Anterior cingulate cortex (tissue), 58 donors: ENCODE measurements at places on chromosomes 2 and 18.

- no peak for DNase-seq
Observed at GRCh38 chr2:46445556-46445955, 33.8 kb upstream of the TMEM247 start.

- no peak for DNase-seq
Observed at GRCh38 chr18:57833441-57834101, 30.5 kb upstream of the ATP8B1 start.

DNA sequence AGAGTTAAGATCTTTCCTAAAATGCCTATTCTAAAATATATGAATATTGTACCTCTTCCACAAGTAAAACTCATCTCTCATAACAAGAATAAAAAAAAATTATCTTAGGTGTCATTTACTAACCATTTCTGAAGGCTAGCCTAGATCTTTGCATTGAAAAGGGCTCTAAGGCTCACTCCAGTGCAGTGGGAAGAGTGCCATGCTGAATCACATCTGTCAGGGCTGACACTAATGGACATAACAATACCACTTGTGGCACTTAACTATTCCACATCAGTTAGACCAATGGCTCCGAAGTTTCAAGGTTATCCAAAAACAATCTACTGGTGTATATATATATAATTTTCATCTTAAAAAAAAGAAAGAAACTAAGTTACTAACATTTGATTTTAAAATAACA is 130.2 kb downstream of the EXOC6B start:
- DNase-seq = no peak

DNA sequence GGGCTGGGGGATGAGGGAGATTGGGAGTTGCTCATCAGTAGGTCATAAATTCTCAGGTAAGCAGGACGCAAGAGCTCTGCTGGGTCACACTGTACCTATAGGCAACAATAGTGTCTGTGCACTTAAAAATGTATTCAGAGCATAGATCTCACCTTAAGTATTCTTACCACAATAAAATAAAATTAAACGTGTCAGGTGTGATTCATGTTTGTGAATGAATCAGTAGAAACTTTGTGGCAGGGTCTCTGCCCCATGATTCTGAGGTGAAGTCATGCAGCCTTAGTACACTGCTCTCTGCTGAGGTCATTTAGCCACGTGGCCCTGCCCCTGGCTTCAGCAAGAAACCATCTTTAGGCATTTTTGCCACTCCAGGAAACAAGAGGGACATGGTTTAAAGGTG is 253.8 kb downstream of the FBXO15 start:
- DNase-seq = no peak

- no peak for DNase-seq
Observed at GRCh38 chr18:59846814-59847490, 52.8 kb upstream of the PMAIP1 start.

DNA sequence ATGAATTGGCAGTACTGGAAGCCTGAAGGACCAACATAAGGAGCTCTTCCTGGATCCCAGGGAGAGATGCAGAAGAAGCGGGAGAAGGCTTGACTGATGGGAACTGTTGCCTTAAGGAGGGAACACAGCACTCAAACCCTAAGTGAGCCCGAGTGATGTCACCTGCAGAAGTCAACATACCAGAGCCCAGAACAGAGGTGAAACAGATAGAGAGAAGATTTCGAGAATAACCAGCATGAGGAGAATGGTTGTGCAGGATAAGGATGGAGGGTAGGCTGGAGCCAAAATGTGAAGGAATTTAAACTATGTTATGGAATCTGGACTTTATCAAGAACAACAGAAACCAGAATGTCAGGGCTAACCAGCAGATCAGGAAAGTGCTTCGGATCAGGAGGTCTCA is 463.1 kb upstream of the DDX18 start:
- no peak for DNase-seq

- no peak for DNase-seq
Observed at GRCh38 chr2:119549241-119549640, 5.0 kb downstream of the CFAP221 start.

- no peak for DNase-seq
Observed at GRCh38 chr2:155141418-155141817, 442.9 kb downstream of the KCNJ3 start.

DNA sequence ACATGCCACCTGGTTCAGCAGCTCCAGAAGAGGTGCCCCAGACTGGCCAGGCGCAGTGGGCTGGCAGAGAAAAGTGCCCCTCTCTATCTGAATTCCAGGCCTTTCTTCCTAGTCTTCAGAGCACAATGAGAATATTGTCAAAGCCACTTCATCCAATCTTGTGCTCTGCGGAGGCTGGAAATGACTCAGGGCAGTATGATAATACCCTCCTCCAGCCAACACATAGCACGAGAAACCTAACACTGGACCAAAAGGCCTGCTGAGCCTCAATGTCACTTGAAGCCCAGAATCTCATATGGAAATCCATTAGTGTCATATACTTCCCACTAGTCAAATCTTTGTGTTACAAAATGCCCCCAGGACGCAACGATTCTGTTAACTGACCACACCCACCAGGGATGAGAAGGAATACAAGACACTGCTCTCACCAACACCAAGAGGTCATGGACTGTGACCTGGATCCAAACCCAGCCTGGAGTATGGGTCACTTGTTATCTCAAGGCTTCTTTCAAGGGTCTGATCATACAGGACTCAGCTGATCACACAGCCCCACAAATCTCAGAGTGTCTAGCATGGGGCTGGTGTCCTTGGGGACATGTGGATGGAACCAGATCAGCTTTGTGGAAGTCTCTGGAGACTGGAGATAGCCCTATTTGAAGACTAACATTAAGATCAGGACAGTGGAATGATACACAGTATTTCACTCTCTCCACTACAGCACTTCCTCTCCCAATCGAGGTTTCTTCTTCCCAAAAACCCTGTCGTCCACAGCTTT is 10.1 kb downstream of the KIF3C start:
- no peak for DNase-seq

- no peak for DNase-seq
Observed at GRCh38 chr18:33183136-33183535, 257.4 kb downstream of the CCDC178 start.

- no peak for DNase-seq
Observed at GRCh38 chr2:42838133-42838532, 45.8 kb upstream of the HAAO start.

GRCh38 chr2:3201281-3201680 is 176.3 kb downstream of the EIPR1 start:
- DNase-seq = no peak

- DNase-seq = no peak
Observed at GRCh38 chr18:55079481-55080355, 120.5 kb upstream of the CCDC68 start.

DNA sequence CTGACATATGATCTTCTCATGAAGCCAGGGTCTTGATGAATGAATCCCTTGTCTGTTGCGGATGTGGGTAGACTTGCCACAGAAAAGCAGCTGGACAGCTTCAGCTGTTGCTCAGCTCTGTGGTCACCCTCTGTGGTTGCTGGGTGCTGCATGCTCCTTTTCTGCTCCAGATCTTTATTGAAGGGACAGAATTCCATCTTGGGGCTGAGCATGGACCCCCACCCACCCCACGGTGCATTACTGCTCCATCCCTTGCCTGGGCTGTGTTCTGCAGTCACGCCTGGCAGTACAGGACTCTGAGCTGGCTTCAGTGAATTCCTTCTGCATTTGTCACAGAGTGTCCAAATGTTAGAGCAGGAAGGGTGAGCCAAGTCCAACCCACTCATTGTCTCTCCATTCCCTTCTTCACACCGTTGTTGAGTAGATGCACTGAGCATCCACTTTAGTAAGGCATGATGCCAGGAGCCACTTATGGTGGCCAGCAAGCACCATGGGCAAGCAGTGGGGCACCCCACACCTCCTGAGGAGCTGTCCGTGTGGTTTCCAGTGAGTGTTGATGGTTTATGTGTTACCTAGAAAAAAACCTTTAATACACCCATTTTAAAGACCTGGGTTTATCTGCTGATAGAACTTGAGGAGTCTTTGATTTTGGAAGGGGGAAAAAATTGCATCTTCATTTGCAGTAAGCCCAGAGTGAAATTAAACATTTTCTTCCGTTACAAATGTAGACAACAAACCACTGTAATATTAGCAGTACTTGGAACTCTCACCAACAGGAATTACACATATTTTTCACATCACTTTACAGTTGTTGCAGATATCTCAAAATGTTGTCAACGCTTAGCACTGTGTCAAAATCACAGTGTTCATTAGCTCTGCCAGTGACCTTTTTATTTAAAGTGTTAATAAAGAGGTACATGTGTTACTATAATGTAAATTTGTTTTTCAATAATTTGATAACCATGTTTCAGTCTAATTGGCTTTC is 14.7 kb upstream of the ITGB6 start:
- DNase-seq = no peak

DNA sequence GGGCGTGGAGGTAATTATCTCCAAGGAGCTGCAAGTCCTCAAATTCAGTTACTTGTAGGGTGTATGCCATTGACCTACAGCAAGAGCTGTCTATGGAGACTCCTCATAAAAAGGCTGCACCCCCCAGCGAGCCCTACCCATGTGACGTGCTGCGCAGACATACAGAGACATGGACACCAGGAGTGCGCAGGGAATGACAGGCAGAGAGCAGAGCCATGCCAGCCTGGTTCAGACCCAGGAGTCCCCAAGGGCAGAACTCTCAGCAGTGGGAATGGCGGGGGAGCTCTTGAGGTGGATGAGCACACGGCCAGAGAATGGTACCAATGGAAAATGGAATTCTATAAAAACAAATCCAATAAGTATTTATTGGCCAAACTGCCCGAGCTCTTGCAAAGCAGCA is 310.1 kb downstream of the MYCN start:
- no peak for DNase-seq

- no peak for DNase-seq
Observed at GRCh38 chr18:73577365-73577764, 570.3 kb downstream of the FBXO15 start.

- DNase-seq = no peak
Observed at GRCh38 chr2:230441227-230441897, 25.4 kb downstream of the SP100 start.

- no peak for DNase-seq
Observed at GRCh38 chr2:214389334-214389733, 21.5 kb upstream of the VWC2L start.

- DNase-seq = no peak
Observed at GRCh38 chr2:129396980-129397599, 582.4 kb upstream of the RAB6C start.

GRCh38 chr2:20216130-20217025 is 8.6 kb downstream of the SDC1 start:
- no peak for DNase-seq

GRCh38 chr18:52569492-52569891 is 229.5 kb downstream of the DCC start:
- DNase-seq = no peak

- no peak for DNase-seq
Observed at GRCh38 chr18:76435316-76435989, 59.6 kb downstream of the ZNF516 start.

GRCh38 chr2:107305966-107306365 is 420.0 kb upstream of the ST6GAL2 start:
- DNase-seq = no peak

DNA sequence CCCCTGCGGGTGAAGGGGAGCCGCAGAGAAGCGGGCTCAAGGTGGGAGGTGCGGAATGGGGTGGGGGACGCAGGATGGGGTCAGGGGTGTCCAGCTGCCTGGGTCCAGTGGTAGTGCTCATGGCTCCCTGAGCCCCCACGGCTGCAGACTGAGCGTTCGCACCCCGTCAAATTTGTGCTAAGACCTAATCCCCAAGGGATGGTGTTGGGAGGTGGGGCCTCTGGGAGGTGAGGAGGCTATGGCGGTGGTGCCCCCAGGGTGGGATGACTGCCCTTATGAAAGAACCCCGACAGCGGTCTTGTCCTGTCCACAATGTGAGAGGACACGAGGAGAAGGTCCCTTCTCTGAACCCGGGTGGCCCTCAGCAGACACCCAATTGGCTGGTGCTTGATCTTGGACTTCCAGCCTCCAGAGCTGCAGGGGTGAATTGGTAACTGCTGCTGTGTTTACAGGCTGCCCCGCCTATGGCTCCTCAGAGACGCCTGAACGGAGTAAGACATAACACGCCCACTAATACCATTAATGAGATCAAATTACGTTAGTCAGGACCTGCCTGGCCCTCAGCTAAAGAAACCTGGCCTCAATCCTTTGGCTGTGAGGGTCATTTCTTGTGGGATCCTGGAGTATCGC is 42.6 kb downstream of the PXDN start:
- DNase-seq = no peak

DNA sequence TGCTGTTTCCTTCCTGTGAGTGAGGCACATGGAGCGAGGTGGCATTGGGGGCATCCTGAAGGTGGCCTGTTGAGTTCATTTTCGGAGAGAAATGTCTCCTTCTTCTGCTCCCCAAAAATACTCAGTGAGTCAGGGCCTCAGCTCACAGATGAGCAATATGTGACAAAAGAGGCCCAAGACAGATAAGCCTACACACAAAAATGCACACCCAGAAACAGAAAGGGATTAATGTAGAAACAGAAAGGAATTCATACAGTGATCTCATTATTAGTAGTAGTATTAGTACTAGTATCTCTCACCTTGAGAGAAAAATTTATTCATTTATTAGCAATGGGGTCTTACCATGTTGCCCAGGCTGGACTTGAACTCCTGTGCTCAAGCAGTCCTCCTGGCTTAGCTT is 5.1 kb downstream of the GPR75 start:
- DNase-seq = no peak

DNA sequence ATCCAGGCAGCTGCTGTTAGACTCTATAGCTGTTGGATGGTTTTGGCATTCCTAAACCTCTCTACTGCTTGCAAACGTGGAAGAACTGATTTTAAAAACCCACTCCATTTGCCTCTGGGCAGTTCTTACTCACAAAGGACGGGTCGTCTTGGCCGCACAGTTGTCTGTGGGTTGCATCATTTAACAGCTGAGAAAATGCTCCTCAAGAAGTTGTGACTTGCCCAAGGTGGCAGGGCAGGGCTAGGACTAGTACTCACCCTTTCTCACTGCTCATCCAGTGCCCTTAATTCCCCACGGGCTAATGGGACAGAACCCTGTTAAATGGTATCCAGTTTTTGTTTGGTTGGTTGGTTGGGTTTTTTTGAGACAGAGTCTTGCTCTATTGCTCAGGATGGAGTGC is 997 bp upstream of the DRC1 start:
- no peak for DNase-seq

- no peak for DNase-seq
Observed at GRCh38 chr2:168311261-168311910, 64.0 kb upstream of the STK39 start.

DNA sequence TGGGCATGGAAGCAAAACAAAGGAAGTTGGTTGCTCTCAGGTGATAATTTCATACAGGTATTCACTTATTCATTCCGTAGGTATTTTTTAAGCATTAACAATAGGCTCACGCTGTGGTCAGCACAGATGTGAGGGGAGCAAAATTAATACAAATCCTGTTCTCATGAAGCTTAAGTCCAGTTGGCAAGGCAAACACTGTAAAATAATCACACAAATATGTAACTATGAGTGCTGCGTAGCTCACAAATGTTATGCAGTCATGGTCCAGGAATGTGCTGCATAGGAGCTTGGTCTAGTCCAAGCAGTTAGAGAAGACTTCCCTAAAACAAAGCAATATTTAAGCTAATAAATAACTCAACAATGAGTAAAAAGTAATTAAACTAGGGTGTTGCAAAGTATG is 23.9 kb downstream of the SP5 start:
- DNase-seq = no peak
